ENCODE measurements at places on chromosomes 6 and 20.

- DNase-seq = no peak
Measured at GRCh38 chr6:26359765-26360164, 5.2 kb upstream of the BTN3A2 start.

DNA sequence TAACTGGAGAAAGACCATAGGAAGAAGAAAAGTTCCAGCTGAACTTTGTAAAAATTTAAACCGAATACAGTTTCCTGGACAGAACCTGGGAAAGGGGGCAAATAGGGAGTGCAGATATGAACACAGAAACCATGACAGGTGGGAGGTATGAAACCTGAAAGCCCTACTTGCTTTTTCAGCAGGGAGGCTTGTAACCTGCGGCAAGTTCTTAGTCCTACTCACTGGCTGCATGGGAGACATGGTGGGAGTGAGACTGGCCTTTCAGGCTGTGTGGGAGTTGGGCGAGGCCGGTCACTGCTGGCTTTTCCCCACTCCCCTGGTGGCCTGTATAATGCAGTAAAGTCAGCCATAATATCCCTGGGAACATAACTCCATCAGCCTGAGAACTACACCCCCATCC is 54.2 kb downstream of the ROS1 start:
- DNase-seq = no peak

GRCh38 chr6:101224751-101225150 is 168.8 kb upstream of the GRIK2 start:
- no peak for DNase-seq

DNA sequence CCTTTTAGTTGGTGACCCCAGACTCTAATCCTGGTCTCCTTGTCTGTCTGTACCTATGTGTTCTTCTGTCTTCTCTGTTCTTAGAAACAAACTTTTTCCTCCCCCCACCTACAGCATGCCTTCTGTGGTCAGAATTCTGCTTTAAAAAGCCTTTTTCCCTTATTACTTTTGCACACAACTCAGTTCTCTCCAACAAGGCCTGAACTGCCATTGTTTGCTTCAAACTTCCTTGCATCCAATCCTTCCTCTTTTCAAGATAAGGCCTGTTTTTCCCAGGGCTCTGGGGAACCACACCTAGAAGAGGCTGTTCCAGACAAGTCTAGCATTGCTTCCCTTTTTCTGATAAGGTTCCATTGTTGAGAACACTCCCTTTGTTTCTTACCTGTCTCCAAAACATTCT is 22.2 kb upstream of the NCOA3 start:
- DNase-seq = no peak

GRCh38 chr6:70282919-70283461 is 19.9 kb downstream of the COL9A1 start:
- no peak for DNase-seq

- no peak for DNase-seq
Measured at GRCh38 chr6:21769405-21769861, 175.9 kb downstream of the SOX4 start.

- peak; percentile 86 for DNase-seq
Measured at GRCh38 chr6:45450831-45451230, 73.1 kb upstream of the SUPT3H start.

DNA sequence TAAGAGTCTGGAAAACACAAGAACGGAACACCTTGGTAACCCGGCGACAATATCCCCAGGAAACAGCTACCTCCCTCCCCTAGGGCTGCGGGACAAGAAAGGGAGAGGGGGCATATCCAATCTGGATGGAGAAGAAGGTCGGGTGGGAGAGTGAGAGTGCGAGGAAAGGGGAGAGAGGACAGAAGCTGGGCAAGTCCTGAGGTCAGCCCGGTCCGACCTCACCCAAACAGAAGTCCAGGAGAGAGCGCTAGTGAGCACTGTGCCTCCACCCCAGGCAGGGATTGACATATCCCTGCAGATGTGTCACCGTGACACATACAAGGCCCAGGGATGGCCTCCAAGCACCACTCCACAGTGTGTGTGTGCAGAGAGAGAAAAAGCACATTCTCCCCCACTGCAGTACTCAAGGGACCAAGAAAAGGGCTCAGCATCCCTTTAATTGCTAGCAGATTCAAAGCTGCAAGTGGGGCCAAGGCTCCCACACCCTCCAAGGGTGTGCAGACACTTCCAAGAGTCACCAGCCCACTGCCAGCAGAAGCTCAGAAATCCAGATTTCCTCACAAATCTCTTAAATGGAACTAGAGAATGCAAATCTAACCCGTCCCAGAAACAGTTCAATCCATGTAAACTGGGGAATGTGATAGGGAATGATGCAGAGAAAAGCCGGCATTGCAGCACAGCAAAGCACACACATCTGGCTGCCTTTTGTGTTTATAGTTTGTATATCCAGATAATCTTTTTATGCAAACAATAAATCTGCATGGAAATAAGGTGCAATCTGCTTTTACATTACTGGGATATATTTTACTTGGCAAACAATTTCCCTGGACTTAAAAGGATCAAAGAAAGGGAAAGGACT is 3.1 kb downstream of the PXDC1 start:
- DNase-seq = no peak

DNA sequence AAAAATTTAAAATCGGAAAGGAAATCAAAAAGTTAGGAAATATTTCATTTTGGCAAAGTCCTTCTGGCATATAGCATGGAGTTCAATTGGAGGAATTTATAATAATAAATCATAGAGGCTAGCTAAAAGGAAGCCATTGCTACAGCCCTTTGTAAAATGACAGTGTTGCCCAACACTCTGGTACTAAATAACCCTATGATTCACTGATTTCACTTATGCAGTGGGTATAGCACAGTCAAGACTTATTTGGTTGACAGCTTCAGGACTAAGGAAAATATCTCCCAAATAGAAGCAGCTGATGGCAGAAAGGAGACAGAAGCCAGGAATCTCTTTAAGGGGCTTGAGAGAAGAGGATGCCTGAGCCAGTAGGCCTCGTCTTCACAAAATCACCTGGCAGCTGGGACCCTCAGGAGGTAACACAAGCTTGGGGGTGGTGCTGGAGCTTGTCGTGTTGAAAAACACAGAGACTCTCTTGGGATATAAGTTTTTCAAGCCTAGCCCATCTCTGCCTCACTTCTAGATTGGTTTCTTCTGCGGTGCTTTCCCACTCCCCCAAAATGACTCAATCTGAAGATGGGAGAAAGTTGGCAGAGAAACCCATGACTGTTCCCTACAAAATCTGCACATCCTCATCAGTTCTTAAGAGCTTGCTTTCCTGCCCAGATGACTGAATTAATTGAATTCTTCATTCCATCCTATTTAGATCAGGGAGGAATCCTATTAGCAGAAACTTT is 38.4 kb upstream of the EYA4 start:
- DNase-seq = no peak

DNA sequence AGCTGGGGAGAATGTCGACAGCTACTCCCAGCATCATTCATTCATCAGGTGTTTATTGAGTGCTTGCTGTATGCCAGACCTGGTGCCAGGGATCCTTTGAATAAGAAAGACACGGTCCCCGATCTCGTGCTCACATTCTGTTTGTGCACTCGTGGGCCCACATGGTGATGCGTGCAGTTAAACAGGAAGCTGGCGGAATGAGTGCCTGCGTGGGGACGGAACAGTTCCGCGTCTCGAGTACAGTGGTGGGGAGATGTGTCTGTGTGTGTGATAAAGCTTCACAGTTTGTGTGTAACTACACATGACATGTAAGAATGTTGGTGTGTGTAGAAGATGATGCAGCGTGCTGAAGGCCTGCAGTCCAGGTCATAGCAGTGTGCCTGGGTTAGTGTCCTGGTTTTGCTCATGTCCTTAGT is 6.5 kb downstream of the RBM38 start:
- DNase-seq = peak; percentile 21

DNA sequence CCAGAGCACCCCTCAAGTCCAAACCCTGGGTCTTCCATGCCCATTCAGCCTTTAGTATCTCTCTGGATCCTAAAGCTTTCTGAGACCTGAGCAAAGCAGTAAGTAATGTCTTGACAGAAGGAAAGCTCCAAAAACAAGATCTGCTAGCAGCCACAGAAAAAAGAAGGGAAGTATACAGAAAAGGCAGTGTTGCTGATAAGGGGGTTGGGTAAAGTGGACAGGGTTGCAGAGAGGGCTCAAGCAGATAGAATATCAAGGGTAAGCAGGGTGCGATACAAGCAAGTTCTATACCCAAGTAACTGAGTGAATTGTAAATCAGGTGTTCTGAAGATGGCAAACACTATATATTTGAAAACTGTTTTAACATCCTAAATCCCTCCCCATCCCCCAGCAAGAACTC is 113.4 kb upstream of the CARMIL1 start:
- no peak for DNase-seq

DNA sequence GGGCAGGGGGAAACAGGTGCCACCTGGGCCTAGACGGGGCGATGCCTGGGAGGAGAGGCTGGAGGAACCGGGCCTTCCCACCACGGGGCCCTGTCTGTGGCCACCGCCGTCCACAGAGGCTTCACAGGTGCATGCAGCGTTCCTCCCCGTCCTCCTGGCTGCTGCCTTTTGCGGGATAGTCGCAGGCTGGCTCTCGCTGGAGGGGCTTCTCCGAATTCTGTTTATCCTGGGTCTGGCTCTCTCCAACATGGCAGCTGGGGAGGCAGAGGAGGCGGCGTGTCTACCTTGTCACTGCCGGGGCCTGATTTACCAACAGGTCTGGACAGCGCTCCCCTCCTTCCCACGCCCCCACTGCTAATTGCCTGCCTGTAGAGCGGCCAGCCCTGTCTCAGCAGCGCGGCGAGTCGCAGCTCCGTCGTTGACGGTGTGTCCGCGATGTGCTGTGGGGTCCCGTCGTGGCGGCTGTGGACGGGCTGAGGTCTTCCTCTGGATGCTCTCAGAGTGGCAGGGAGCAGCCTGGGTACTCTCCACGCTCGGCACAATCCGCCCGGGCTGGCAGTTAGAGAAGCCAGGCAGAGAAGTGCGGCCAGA is 262.9 kb downstream of the TAF4 start:
- no peak for DNase-seq

DNA sequence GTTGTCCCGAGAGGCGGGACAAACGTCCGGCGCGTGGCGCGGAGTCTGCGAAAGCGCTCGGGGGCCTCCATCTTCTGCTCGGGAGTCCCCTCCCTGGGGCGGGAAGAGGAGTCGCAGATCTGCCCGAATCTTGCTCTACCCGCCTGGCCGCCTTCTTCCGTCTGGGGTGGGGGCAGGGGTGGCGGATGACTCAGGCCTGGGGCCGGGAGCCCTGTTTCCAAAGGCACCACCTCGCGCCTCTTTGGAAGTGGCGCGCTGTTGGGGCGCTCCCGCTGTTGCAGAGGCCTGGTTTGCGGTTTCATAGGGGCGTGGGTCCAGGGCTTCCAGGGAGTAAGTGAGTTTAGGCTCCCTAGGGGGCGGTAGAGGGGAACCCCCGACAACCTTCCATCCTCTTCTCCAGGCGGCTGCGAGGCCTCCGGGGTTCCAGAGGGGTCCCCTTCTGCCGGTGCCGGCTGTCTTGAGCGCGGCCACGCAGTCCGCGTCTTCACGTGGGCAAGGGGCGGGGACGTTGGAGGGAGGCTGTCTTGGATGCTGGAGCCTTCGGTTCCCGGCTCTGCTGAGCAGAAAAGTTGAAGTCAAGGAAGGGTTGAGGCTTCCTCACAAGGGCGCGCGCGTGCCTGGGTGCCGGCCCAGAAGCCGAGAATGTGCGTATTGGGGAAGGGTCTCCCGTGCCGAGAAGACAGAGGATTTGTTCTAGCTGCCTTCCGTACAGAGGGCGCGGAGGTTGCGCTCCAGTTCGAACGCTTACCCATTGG is 2.6 kb upstream of the TFAP2C start:
- no peak for DNase-seq

Data from T-helper 2 cell (primary cell).